Activated gamma-delta T cell (primary cell): ENCODE measurements at places on chromosomes 3 and 15.

DNA sequence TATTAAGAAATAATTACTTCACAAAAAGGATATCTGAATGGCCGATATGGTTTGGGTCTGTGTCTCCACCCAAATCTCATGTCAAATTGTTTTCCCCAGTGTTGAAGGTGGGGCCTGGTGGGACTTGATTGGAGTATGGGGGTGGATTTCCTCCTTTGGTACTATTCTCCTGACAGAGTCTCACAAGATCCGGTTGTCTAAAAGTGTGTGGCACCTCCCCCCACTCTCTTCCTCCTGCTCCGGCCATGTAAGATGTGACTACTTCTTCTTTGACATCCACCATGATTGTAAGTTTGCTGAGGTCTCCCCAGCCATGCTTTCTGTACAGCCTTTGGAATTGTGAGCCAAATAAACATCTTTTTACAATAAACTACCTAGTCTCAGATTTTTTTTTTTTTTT, 34.5 kb downstream of the ZBTB11 start:
- DNase-seq = no peak

DNA sequence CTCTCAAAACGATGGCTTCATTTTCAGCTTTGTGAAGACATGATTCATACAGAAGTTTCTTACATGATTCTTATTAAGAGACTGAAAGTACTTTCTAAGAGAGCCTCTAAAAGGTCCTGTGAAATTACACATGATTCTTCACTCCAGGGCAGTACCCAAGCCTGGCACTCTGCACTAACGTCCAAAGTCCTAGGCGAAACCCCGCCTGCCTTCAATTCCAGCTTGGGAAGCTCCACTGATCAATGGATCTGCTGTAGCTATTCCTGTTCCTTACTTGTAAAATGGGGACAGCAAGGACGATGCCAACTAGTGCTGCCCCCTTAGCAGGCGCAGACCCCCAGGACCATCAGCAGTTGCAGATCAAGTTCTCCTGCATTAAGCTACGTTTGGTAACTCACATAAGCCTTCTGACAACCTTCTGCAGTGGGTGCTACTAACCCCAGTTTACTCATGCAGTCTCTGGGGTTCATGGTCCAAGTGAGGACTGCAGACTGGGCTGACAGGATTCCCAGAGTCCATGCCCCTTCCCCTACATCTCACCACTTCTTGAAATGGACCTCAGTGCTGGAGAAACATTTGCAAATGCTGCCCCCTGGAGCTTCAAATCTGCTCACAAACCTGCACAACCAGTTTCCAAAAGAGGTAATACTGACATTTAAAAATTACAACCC, 10.6 kb downstream of the CHCHD4 start:
- DNase-seq = no peak

GRCh38 chr3:16871915-16872842, 12.6 kb upstream of the PLCL2 start:
- DNase-seq = no peak

DNA sequence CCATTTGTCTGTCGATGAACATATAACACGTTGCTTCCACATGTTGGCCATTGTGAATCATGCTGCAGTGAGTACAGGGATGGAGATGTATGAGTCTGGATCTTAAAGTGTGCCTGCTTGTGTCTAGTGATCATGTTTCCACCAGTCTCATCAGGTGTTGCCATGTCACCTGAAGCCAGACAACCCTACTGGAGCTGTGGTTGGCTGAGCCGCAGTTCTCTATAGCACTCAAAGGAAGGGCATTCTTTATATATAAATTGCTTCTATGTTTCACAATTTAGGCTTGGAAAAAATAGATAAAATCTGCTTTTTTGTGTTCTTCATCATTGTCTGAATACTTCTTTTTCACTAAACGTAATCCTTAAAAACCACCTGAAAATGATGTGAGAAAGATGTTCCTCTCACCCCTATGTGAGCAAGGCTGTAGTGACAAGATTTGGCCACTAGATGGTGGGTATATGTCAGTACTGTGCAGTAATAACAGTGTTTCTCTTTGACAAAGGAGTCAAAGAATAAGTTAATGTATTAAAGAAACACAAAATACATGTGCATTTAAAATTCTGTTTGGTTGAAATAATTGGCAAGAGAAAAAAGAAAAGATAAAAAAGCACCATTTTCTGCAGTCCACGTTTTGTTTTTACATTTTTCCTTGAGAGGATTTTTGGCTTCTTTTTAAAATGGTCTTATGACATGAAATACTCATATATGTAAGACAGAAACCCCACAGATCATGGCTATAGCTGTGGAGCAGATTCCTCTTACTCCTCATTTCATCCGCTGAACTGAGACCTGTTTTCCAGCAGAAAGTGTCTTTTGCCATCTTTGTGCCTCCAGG, 394.5 kb upstream of the DPPA4 start:
- DNase-seq = no peak

GRCh38 chr3:66336333-66336766, 115.5 kb downstream of the SLC25A26 start:
- DNase-seq = no peak

DNA sequence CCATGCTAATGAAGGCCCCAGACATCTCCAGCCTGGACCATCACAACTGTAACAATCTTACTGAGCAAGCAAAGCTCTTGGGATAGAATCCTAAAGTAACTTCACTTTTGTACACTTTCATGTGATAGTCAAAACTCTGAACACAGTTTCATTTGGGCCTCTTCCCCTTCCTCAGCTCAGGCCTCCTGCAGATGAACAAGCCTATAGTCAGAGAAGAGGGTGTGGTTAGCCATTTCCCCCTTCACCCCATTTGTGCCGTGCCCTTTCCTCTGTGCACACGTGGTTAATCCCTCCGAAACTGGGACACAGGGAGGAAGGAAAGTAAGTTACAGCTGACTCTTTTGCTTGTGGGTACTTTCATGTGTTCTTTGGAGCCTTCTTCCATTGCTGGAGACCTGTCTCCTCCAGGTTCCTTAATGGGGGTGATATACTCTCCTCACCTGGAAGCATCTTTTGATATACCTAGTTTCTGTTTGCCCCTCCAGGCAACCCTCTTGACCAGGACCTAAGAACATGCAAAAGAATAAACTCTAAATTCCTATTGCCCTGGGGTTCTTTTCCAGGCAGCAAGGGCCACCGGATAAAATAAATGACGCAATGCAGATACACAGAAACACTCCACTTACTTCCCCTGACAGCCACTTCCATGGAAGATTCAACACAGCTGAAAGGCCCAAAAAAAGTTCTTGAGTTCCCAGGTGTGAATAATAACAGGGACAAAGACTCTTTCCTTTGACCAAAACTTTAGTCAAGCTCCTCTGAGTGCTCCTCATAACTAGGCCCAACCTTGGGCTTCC, 29.6 kb upstream of the CSTA start:
- no peak for DNase-seq

DNA sequence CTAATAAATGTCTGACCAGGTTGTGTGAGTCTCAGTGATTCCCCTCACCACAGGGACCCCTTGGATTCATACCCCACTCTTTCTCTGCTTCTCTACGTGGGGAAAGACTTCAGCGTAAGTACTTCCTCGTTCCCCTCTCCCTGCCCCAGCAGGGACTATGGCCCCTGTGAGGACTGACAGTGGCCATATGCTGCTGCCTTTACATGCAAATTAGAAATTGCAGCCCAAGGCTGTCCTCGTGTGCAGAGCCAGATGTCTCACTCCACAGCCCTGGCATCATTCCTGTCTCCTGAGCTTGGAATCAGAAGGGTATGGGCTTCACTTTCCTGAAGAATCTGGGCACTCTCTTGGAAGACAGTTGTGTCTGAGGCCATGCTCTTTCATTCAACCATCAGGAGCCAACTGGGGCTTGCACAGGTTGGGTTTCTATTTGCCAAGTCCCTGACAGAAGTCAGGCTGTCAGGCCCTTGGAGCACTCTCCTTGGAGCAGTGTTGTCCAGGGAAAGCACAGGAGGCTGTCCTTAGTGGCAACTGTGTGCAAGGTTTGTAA, 30.5 kb upstream of the IQCF2 start:
- DNase-seq = no peak

- no peak for DNase-seq
Observed at GRCh38 chr15:92159906-92160841, 233.5 kb upstream of the ST8SIA2 start.

- no peak for DNase-seq
Observed at GRCh38 chr3:127665586-127665985, 7.2 kb upstream of the ABTB1 start.

DNA sequence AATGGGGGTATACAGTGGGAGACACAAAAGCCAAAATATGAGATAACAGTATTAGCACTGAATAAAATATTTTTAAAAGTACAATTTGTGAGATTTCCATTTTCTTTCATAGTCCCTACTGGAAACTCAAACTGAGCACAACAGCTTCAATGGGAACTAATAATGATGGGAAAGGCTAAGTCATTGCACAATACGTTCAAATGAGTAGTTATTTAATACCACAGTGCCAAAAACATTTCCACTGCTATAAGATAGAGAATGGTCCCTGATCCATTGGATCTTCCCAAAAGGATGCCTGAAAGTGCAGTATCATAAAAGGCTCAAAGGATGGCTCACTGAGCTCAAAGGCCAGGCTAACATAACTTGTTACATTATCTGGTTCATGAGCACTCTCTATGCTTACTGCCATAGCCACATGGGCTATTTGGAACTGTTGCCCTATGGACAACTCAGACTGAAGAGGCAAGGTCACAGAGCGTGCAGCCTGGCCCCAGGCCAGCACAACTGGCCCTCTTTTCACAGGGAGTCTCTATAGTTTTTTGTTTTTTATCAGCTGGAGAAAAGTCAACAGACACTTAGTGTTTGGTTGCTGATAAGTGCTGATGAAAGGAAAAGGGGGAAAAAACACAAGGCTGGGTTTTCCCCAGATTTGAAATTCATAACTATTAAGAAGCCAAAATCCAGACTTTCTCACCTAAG, 54.1 kb upstream of the PPIB start:
- DNase-seq = no peak

GRCh38 chr3:50600841-50601591, 10.6 kb downstream of the CISH start:
- DNase-seq = peak; percentile 45

- DNase-seq = no peak
Observed at GRCh38 chr15:42890161-42890913, 30.2 kb downstream of the TTBK2 start.

DNA sequence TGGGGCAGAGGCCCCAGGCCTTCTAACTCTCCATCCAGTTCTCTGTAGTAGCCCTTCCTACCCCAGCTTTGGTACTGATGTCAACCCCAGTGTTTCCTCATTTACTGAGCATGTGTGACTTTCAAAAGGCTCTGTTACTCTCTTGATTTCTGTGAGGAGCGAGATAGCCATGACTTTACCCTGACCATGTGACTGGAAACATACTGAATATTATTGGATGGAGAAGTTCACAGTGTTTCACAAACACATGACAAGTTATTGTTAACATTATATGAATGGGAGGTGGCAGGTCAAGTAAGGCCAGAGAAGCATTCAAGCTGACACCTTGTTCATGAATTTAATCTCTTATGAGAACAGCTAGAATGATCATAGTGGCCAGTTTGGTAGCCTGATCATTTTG, 53.7 kb downstream of the MAGI1 start:
- no peak for DNase-seq

DNA sequence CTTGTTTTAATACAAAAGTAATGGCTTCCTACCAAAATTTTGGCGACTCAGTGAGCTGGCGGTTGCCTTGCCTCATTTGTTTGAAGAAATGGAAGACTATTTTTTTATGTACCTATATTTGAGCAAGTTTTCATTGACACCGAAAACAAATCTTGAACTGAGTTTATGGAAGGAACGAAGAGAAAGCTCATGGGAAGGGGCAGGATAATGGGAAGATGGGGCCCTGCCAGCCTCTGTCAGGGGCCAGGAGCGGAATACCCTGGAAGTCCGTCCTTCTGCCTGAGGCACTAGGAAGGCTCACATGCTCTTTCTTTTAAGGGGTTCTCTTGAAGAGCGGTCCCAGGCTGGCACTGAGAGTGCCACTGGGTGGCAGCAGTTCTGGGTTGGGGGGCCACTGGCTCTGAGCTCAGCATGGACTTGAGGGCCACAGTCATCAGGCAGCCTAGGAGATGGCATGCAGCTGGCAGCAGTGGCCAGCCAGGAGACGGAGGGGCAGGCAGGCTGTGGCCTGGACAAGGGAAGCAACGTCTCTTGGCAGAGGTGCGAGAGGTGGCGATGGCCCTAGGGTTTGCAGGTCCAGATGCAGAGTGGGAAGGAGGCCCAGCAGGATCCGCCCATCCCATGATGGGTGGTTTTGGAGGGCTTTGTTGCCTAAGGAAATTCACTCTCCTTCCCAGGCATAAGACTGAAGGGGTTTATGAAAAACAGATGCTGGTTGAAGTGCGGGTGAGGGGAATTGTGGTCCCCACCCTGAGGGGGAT, 41.6 kb downstream of the ISG20 start:
- DNase-seq = no peak

GRCh38 chr15:85426481-85426880, 46.1 kb downstream of the AKAP13 start:
- DNase-seq = no peak

- DNase-seq = no peak
Observed at GRCh38 chr3:172707967-172708366, 2.9 kb downstream of the NCEH1 start.

DNA sequence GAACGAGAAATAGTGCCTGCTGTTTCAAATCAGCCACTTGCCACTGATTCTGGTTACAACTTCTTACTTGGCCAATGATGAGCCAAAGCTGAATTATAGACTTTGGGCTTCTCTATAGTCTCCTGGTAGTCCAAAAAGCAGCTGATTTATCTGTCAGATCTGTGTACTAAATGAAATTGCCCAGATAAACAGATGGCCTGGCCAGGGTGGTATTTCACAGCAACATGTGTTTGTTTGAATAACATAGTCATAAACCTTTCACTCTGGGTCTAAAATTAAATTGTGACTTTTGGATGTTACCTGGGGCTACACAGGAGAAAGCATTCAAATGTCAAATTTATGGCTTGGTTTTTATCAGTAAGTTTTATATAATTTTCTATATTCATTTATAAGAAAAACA, 147.0 kb downstream of the NECTIN3 start:
- DNase-seq = no peak

- DNase-seq = no peak
Observed at GRCh38 chr3:185934767-185935464, 2.9 kb downstream of the TRA2B start.

DNA sequence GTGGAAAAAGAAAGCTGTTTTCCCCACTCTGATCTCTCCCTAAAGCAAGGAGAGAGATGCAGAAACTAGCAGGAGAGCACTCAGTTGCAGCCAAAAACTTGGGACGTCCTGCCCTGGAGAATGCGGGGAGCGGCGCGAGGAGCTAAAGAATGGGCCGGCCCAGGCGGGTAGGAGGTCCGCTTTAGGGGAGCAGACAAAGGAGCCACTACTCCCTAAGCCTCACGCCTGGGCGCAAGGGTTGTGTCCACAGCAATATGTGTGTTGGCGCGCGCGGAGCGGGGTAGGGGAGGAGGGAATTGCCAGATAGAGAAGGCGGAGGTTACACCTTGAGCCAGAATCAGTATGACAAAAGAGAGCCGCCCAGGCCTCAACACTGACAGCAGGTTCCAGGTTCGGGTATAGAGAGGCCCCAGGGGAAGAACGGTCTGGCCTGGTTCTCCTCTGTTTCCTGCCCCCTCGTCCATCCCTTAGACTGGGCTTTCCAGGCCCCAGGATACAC, 2.9 kb downstream of the WNT5A start:
- DNase-seq = no peak

GRCh38 chr3:51471775-51472652, 27.8 kb downstream of the DCAF1 start:
- DNase-seq = no peak
